HS-5 (cell line): ENCODE measurements at places on chromosomes 5 and 9.

DNA sequence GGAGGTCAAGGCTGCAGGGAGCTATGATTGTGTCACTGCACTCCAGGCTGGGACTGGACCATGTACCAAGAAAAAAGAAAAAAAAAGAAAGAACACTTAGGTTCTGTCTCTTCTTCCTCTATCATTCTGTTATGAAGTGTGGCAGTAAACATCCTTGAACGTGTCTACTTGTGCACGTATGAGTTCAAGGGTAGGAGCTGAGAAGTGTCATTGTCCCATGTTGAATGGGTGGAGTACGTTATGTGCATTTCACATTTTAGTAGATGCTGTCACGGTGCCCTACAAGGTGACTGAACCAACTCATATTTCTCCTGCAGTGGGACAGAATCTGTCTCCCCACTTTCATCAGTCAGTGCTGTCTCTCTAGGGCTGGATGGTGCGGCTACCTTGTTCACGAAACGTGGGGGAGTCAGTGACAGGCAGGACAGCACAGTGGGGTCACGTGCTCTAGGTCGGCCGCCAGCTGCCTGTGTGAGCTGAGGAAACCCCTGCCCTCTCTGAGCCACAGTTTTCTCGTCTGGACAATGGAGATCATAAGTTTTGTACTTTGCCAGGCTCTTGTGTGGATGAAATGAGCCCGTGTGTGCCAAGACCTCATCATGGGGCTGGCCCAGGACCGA, 47.2 kb downstream of the GTF3C4 start:
- no peak for DNase-seq

DNA sequence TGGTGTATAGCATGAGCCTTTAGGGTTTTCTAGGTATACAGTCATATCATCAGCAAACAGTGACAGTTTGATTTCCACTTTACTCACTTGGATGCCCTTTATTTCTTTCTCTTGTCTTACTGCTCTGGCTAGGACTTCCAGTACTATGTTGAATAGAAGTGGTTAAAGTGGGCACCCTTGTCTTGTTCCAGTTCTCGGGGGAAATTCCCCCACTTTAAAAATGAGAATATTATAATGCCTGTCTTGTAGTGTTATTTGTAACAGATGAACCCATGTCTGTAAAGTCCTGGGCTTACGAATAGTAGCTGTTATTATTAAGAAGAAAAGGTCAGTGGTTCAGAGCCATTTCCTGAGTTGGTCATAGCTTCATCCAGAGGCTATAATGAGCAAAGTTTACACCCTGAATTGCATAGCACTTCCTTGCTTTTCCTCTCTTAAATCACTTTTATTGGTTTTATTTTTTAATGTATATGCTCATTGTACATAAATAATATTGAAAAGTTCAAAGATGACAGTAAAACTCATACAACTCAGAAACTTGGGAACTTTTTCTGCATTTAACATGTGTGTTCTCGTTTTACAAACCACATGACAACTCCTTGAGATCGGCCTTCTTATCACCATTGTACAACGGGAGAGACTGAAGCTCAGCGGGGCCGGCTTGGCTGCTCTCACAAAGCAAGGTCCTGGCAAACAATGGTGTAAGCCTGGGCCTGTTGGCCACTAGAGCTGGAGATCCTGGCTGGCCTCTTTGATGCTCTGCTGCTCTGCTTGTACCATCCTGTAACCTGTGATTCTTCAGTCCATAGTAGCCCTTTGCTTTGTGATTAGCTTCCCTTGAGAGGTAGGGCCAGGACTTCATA, 85.2 kb downstream of the CYFIP2 start:
- no peak for DNase-seq

GRCh38 chr5:443239-444151, 519 bp downstream of the EXOC3 start:
- no peak for DNase-seq

DNA sequence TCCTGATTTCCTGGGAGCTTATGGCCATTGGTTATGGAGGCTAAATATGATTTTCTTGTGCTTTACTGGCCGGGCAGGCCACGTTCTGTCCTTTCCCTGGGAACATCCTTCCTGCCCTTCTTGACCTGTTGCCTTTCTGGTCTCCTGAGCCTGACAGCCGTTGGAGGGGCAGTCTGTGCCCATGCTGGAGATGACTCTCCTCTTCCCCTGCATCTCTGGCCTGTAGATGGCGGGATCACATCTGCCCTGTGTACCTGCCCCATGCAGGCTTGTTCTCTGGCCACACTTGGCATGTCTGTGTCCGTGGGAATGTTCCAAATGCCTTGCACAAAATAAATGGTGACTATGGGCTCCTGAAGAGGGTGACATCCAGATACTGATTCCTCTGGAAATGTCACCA, 253.1 kb upstream of the IRX4 start:
- no peak for DNase-seq

GRCh38 chr9:133368249-133368881, 7.5 kb downstream of the SURF4 start:
- DNase-seq, result no peak

GRCh38 chr5:91311168-91311696, 71.9 kb downstream of the ARRDC3 start:
- DNase-seq, result no peak

DNA sequence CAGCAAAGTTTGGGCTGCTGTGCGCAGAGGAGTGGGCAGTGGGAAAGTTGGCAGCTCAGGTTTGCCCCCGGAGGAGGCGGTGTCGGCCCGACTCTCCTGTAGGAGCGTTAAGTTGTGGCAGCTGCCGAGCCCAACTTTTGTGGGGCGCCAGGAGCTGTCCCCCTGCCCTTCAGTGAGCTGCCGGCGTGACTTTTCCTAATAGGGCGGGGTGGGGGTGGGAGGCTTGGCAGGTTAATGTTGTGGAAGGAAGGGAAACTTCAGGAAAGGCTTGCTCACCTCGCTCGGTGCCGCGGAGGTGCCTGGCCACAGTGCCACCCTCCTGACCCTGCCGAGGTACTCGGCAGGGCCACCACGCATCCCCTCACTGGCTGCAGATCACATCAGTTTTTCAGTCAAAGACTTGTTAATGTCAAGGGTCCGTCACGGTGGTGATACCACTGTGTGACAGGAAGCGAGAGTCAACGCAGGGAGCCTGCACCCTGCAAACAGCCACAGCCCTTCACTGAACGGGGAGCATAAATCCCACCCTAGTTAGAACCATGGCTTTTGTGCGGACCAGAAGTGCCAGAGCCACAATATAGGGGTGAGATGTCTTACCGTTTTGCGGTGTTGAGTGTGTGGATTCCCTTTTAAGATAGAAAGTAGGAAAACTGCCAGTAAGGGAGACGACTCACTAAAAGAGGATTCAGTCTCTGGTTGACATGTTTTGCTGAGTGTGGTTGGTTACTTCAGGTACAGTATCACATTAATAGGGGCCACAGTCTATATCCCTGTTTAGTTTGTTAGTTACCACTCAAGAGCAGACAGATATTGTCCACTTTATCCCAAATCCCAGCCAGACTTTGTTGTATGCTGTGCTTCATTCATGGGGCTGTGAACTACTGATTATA, 796 bp downstream of the LNPEP start:
- no peak for DNase-seq

- no peak for DNase-seq
These were observed 13.5 kb upstream of the FAM120A start for GRCh38 chr9:93437996-93438395.

- DNase-seq, result no peak
These were observed 34.8 kb upstream of the PRDM12 start for GRCh38 chr9:130629443-130630070.

GRCh38 chr5:133990396-133990795, 14.4 kb downstream of the VDAC1 start:
- DNase-seq, result no peak

- DNase-seq, result no peak
These were observed 160.6 kb downstream of the CCDC192 start for GRCh38 chr5:127863610-127864395.

- no peak for DNase-seq
These were observed 9.3 kb upstream of the ROPN1L start for GRCh38 chr5:10432059-10433008.
